ENCODE measurements at places on chromosomes 16 and 17.

DNA sequence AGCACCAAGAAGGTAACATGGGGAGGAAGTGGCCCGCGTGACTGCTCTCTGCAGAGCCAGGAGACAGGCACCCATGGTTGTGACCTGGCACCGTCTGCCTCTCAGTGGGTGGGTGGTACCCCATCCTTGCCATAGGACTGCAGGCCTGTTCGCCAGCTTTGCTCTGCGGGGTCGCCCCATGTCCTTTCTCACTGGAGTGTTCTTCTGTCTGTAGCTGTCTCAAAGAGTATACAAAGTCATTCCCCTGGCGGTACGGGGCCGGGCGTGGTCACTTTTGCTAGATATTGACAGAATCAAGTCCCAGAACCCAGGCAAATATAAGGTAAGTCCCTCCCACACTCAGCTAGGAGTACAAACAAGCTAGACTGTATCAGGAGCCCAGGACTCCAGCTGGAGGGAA lies 6.0 kb downstream of the TBC1D26 start:
- DNase-seq = no peak

DNA sequence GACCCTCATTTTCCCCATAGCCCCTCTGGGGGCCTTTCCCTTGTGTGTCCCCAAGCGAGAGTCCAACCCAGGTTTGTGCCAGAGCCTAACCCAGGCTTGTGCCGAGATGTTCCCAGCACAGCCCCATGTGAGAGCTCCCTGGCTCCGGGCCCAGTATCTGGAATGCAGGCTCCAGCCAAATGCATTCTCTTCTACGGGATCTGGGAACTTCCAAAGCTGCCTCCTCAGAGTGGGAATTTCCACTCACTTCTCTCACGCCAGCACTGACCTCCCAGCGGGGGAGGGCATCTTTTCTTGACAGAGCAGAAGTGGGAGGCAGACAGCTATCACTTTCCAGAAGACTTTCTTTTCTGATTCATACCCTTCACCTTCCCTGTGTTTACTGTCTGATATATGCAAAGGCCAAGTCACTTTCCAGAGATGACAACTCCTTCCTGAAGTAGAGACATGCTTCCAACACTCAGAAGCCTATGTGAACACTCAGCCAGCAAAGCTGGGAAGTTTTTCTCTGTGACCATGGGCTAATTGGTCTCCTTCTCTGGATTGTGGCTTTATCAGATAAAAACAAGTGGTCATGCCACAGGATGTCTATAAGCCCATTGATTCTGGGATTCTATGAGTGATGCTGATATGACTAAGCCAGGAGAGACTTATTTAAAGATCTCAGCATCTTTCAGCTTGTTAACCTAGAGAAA lies 2.5 kb upstream of the CCL2 start:
- DNase-seq = no peak

GRCh38 chr16:75233611-75233938 lies 14.8 kb downstream of the CTRB1 start:
- DNase-seq = no peak

- no peak for DNase-seq
Observed at GRCh38 chr16:9119795-9120194, 28.4 kb downstream of the HAPSTR1 start.

DNA sequence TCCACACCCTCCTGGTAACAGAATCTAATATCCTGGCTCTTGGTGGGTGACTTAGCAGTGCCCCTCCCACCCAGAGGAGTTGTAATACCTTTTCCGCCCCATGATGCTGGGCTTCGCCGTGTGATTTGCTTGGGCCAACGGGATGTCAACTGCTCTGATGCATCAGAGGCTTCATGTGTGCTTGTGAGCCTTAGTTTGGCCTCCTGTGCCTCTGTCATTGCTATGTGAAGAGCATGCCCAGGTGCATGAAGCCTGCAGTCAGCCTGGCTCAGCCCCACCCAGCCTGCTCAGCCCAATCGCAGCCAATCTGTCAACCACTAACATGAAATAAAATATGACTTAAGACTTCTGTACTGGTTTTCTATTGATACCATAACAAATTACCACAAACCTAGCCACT lies 201.2 kb upstream of the RPL38 start:
- DNase-seq = no peak

DNA sequence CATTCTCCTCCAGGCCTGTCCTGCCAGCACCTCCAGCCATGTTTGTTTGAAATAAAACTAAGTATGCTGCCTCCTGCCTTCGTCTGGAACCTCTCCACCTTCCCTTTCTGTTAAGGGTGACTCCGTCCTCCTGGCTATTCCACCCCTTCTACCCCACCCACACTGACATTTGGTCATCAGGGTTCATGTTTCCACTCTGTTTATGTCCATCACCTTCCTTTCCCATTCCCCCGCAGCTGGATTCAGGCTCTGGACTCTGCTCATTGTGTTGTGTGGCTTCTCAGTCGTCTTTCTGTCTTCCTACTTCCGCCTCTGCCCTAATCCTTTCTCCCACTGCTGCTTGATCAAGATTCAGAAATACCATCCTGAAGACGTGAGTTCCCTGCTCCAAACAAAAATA lies 28.6 kb downstream of the EPN2 start:
- DNase-seq = no peak

DNA sequence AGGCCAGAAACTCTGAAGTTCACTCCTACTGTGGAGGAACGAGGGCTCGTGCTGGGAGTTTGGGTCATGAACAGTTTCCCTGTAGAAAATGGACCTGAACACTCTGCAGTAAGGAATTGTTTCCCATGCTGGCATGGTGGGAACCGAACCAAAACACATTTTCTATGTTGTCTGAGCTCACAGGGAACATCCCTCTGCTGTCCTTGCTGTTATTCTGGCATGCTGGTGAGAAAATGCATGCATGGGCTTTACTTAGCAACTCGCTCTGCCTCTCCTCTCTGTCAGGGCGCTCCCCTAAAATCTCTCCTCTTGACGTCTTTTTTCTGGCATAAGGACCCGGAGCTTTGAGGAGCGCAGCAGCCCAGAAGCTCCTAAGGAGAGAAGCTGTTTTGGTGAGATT lies 5.4 kb downstream of the RTN4RL1 start:
- no peak for DNase-seq

DNA sequence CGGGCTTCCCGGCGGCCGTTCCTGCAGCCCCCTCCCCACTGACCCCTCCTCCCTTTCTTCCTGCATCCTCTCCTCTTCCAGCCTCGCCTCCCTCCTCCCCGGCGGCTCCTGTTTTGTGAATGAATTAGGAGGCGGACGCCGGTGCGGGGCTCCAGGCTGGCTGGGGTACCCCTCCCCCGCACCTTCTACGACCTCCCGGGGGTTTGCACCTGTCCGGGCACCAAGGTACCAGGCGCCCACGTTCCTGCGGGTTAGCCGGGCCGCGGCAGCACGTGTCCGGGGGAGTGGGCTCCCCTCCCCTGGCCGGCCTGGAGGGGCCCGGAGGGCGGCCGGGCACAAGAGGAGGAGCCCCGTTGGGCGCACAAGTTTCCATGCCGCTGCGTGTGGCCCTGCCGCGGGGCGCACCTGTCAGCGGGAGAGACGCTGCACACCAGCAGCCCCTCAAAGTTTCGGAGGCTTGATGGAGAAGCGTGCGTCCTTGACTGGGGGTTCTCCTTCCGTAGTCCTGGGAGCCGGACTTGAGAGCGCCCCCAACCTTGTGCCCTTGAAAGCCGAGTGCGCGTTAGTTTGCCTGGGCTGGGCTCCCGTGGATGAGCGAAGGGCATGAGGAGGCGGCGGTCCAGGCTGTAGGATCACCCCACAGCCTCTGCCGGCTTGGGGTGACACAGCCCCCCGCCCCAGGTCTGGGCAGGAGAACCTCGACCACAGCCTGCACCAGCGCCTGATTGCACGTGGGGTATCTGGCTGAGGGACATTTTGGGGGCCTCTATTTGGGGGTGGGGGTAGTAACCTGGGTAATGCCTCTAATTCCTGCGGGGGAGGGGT lies 1.2 kb downstream of the HAS3 start:
- no peak for DNase-seq

DNA sequence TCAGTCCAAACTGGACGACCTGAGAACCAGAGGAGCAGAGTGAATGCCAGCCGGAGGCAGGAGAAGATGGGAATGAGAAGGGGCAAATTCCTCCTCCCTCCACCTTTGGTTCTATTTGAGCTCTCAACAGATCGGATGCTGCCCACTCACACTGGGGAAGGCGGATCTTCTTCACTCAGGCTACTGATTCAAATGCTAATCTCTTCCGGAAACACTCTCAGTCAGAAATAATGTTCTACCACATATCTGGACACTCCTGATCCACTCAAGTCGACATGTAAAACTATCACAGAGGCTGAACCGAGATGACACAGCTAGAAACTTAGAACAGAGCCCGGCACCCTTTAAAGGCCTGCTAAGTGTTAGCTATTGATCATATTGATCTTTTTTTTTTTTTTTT lies 57.4 kb upstream of the GRIN2A start:
- no peak for DNase-seq

GRCh38 chr16:26840691-26841090 lies 226.0 kb upstream of the C16orf82 start:
- no peak for DNase-seq

- DNase-seq = no peak
Observed at GRCh38 chr16:24820522-24820921, 25.2 kb upstream of the SLC5A11 start.

GRCh38 chr16:19137201-19138128 lies 23.7 kb downstream of the ITPRIPL2 start:
- no peak for DNase-seq

DNA sequence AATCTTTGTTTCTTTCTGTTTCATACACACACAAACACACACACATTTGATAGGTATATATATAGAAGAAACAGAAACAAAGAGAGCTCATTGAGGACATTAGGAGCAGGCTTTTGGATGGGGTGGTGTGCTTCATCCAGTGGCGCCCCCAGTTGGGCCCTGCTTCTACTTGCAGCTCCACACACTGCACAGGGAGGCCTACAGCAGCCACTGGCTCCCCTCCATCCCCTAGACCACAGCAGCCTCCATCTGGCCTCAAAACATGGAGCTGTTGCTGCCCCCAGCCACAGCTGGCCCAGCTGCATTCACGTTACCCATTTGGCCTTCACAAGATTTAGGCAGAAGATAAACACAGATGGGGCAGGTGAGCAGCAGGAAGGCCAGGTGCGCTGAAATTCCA lies 33.1 kb upstream of the NF1 start:
- DNase-seq = no peak

DNA sequence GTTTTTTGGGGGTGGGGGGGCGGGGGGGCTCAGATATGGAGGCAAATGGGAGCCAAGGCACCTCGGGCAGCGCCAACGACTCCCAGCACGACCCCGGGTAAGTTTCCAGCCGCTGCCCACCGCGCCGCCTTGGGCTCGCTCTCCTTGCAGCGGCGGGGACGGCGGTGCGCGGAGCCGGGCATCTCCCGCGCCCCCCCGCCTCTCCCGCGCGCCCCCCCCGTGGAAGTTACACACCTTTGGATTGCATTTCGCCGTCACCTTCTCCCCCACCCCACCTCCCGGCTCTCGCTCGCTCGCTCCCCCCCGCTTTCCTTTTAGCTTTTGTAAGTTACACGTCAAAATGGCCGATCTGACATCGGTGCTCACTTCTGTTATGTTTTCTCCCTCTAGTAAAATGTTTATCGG lies 387 bp downstream of the MSI2 start:
- peak; percentile 47 for DNase-seq

All from activated CD8-positive, alpha-beta memory T cell treated with anti-CD3 and anti-CD28 coated beads, Interleukin-2, amount 50 U/mL, for 4 hours (primary cell).